Right renal pelvis (tissue), 4 donors: ENCODE measurements at places on chromosomes 1 and 21. TPM values are rescaled to one million over a fixed set of nuclear protein-coding genes. Genes with fewer than 3 reads are reported as not detected.

DNA sequence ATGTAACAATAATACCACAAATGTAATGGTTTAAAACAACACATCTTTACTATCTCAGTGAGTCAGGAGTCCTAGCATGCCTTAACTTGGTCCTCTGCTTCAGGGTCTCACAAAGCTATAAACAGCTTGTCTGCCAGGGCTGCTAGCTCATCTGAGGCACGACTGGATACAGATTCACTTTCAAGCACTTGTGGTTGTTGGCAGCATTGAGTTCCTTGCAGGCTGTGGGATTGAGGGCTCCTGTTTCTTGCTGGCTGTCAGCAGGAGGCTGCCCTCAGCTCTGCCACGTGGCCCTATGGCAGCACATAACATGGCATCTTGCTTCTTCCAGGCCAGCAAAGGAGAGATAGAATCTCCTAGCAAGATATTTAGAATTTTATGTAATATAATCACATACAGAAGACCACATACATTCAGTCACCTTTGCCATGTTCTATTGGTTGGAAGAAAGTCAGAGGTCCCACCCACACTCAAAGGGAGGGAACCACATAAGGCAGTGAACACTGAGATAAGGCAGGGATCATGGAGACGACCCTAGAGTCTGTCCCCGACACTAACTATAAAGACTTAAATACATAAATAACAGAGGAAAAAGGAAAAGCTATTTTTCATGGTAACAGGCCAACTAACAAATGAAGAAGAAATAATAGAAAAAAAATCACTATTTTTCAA, 18.9 kb upstream of the IPP start:
- DNase-seq, result no peak

GRCh38 chr1:75310067-75310466, 175.9 kb downstream of the LHX8 start:
- no peak for DNase-seq

- DNase-seq, result no peak
These were observed 19.7 kb upstream of the RAB4A start for GRCh38 chr1:229251185-229251584.

- no peak for DNase-seq
These were observed 84.6 kb downstream of the KAZN start for GRCh38 chr1:14682941-14683621.

- no peak for DNase-seq
These were observed 335.5 kb downstream of the COL11A1 start for GRCh38 chr1:102772831-102773230.

Gene FGR
- polyA plus RNA-seq, result 1.7 TPM

Gene PPIAL4G
- polyA plus RNA-seq, result 0.05 TPM

DNA sequence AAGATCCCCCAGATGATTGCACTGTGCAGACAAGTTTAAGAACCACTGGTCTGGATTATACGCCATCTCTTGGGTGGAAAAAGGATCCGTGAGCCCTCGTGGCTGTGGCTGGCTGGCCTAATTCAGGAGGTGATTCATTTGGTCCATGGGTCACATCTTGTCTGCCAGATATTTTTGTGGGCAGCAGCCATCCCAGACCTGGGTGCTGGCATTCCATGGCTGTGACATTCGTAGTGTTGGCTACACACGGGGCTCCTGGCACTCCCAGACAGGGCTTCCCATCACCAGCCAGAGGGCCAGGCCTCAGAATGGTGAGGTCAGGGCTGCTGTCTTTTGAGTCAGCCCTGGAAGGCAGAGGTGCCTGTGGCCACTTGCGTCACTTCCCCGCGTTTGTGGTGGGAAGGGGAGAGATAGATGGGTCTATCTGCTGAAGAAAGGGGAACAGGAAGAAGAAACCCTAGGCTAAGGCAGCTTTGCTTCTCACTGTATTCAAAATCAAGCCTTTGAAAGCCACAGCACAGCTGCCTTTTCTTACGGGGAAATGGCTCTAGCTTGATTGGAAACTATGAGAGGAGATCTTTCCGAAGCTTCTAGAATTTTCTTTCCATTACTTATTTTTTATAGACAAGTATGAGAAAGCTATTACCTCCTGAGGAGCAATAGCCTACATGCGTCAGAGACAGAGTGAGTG, 32.4 kb downstream of the EIF2D start:
- DNase-seq, result no peak

GRCh38 chr1:158496374-158496773, 24.4 kb downstream of the OR10R2 start:
- DNase-seq, result peak; percentile 10

DNA sequence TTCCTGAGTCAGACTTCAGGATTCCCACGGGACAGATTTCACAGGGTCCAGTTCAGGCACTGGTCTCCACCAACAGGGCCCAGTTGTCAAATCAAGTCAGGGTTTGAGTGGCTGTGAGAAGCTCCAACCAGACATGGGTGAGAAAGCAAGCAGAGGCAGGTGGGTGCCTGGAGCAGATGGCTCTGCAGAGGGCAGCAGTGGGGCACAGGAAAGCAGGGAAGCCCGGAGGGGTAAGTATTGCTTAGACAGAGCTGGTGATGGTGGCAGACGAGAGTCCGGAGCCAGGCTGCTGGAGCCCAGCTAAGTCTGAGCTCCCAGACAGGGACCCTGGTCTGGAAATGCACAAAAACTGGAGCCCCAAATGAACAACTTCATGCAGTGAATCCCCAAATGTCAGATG, 40.4 kb downstream of the RIMS3 start:
- DNase-seq, result no peak

Gene RUNX1
- polyA plus RNA-seq, result 3.6 TPM

DNA sequence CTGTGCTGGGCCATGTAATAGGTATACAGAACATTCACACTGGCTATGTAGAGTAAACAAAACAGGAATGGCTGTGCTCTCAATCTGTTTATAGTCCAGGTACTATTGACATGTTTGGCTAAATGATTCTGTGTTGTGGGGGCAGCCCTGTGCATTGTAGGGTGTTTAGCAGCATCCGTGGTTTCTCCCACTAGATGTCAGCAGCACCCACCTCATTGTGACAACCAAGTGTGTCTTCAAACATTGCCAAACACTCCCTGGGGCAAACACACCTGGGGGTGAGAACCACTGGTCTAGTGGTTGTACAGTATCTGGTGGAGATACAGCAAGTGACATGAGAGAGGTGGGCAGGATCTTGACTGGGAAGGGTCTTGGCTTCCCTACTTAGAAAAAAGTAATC, 80.4 kb upstream of the SPATA6 start:
- no peak for DNase-seq

DNA sequence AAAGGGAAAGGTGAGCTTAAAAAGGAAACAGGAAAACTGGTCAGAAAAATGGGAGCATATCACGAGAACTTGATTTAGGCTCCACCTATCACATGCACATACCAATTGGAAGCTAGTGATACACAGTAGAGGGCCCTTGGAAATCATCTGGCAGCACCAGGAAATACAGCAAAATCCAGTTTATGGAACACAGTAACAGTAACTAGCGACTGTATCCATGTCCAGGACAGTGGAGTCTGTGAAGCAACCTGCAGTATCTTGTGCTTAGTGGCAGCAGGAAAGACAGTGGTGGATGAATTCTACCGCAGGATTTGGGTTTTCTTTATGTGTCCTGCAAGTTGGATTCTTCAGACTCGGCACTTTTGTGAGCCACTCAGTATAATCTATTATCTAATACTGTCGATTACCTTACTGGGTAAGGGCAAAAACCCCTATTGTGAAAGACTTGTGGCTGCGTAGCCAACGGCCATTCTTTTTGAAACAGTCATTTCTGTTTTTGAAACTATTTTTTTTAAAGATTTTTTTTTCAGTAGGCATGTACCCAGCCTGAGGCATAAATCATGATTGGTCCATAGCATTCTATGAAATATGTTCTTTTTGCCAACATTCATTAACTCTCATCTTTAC, 1.6 kb upstream of the KDM4A start:
- DNase-seq, result no peak

Gene LEFTY2
- 1.0 TPM for polyA plus RNA-seq
